DMS53 (cell line): ENCODE measurements at places on chromosomes 7 and 10.

- DNase-seq: no peak
Observed at GRCh38 chr10:16646181-16647059, 124.7 kb upstream of the C1QL3 start.

DNA sequence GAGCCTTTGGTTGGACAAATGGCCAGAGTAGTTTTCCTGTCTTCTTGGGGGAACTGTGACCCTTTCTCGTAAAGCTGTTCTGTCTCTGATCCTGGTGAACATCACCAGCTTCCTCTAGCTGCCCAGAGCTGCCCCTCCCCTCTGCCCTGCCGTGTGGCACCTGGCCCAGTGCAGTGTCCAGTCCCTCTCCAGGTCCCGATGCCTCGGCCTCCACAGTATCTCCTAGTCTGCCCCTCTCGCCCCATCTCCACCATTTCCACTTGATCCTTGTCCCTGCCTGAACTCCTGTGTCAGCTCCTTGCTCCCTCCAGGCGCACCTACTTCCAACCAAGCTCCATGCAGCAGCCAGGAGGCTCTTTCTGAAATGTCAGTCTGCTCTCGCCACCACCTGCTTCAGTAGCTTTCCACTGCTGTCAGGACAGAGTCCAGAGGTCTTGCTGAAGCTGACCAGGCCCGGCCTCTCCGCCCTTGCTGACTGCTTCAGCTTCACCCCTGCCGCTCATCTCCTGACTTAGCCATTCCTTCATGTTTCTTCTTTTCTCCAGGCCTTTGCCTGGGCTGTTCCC is 133.6 kb downstream of the GRK5 start:
- DNase-seq: no peak

GRCh38 chr7:158236400-158236799 is 351.2 kb downstream of the PTPRN2 start:
- no peak for DNase-seq

- DNase-seq: peak; percentile 47
Observed at GRCh38 chr10:69936091-69936490, 116.6 kb upstream of the MACROH2A2 start.

- no peak for DNase-seq
Observed at GRCh38 chr7:91067242-91067641, 197.0 kb upstream of the FZD1 start.

- no peak for DNase-seq
Observed at GRCh38 chr7:116229366-116229765, 19.0 kb downstream of the TES start.

GRCh38 chr10:19952224-19953010 is 136.2 kb downstream of the PLXDC2 start:
- no peak for DNase-seq

GRCh38 chr10:82409671-82410070 is 534.7 kb downstream of the NRG3 start:
- no peak for DNase-seq

- DNase-seq: no peak
Observed at GRCh38 chr7:159097661-159098423, 46.8 kb downstream of the VIPR2 start.

DNA sequence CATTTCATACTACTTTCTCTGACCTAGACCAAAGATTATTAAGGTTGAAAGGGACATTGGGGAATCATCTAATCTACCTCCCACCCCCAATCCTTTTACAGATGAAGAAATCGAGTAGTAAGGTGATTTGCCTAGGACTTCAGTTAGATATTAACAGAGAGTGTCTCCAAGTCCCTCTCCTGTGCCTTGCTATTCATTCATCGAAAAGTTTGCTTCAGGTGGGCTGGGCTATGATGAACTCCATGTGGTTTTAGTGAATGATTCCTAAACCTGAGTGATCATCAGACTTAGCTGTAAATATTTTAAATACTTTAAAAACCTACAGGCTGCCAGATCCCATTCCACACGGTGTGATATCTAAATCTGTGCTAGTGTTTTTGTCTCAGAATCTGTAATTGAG is 259.4 kb upstream of the SORCS1 start:
- DNase-seq: no peak

GRCh38 chr7:43572516-43573049 is 10.3 kb upstream of the STK17A start:
- DNase-seq: peak; percentile 20

DNA sequence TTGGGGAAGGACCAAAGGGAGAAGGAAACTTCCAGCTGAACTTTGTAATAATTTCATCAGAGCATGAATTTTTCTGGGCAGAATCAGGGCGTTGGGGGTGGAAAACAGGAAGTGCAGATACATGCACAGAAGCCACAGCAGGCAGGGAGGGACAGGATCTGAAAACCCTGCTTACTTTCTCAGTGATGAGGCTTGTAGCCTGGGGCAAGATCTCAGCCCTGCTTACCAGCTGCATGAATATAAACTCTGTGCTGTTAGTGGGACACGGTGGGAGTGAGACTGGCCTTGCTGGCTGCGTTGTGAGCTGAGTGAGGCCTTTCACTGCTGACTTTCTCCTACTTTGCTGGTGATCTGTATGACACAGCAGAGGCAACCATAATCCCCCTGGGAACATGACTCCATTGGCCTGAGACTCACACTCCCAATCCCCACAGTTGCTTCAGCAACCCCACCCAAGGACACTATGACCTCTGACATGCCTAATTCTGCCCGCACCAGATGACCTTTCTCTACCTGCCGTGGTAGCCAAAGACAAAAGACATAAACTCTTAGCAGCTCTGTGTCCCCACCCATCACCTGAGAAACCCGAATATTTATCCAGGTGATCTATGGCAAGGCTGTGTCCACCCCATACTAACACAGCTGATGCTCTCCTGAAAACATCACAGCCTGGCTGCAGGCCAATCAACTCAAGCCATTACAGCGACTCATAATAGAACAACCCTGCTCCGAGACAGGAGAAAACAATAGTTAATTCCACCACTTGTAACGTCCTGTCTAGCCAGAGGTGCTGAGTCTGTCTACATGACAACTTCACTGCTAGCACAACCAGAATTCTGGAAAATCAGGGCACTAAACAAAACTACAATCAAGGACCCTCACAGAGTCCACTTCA is 190.7 kb upstream of the CHRM2 start:
- DNase-seq: no peak

DNA sequence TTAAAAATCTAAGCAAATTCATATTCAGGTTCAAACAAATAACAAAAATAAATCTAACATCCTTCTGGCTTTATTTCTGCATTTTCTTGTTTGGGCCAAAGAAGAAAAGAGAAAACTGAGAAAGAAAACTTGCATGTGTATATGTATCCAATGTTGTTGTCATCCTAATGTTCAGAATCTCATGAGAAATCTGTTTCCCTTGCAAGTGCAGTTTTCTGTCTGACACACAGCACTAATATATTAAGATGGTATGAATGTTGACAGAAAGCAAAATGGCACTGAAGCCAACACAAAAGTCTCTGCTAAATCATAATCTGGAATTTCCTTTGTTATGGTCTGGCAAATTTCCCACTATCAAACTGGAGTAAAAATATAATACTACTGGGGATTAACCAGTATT is 235.9 kb downstream of the HGF start:
- DNase-seq: no peak

DNA sequence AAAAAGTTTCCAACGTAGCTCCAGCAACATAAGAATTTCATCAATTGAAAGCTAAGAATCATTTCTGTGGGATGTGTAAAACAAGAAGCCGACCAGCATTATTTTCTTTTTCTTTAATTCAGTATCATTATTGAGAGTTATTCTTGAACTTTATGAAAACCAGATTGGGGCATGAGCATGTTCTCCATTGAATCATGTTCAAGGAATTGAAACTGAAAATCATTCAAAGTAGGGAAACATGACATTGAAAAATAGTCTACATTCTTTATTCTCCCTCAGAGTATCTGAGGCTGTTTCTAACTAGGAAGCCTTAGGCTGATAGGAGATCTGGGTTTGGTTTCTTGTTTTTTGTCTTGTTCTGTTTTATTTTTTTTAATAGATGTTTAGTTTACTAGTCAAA is 253.7 kb downstream of the DYNC1I1 start:
- DNase-seq: no peak

DNA sequence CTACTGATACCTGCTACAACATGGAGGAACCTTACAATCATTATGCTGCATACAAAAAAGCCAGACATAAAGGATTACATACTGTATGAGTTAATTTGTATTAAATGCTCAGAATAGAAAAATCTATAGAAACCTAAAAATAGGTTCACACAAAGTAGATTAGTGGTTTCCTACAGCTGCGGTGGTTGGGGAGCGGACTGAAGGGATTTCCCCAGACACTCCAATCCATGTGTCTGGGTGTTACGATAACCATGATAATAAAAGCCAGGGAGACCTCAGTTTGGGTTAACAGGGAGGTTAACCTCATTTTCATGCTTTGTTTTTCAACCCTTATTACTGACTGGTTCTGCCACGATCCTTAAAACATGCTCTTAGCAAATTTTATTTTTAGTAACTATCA is 355.9 kb downstream of the KCNMA1 start:
- DNase-seq: no peak

- no peak for DNase-seq
Observed at GRCh38 chr10:124672181-124672638, 72.0 kb downstream of the FAM53B start.

DNA sequence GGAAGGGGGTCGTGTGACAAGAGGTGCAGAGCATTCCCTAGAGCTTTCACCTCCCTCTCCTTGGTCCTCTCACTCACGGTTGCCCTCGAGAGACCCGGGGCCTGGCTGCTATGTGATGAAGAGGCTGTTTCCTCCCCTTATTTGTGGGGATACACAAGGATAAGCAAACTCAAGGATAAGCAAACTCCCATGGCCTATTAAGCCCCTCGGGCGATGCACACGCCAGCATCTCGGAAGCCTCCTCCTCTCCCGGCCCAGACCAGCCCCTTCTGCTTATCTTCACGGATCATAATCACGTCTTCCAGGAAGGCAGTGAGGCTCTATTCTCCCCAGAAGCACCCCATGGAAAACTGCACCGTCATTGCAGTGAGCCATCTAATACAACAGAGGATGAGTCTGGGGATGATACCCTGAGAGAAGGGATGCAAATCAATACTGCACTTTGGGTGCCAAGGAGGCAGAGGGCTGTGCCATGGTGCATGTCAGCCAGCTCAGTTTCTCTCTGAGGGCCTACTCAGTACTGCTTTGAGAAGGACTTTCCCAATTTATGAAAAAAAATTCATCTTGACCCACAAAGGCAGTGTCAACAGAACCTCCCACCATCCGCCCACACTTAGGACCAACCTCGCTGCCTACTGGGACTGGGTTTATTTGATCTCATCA is 22.2 kb downstream of the TMEM273 start:
- no peak for DNase-seq

GRCh38 chr10:49364747-49365146 is 31.1 kb downstream of the DRGX start:
- DNase-seq: no peak

DNA sequence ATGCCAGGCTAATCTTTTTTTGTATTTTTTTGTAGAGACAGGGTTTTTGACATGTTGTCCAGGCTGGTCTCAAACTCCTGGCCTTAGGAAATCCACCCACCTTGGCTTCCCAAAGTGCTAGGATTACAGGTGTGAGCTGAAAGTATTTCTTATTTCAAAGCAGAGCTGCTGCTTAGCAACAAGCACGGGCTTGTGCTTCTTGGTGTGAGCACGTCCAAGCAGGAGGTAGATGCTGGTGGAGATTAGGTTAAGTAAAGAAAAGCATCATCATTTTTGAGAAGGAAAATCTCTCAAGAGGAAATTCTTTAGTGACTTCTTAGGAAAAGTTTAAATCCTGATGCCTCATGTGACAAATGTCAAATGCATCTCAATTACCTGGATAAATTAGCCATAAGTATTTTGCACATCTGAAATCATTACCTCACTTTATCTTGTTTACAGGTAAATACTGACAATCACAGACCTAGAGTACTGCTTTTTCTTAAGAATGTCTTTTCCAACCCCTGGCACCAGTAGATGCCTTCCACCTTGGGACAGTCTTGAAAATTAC is 431.8 kb upstream of the FZD8 start:
- no peak for DNase-seq

- no peak for DNase-seq
Observed at GRCh38 chr7:108375668-108376067, 80.6 kb downstream of the NRCAM start.

- DNase-seq: no peak
Observed at GRCh38 chr10:59700709-59701108, 8.9 kb downstream of the SLC16A9 start.

- no peak for DNase-seq
Observed at GRCh38 chr7:110291430-110291829, 799.5 kb upstream of the LRRN3 start.

DNA sequence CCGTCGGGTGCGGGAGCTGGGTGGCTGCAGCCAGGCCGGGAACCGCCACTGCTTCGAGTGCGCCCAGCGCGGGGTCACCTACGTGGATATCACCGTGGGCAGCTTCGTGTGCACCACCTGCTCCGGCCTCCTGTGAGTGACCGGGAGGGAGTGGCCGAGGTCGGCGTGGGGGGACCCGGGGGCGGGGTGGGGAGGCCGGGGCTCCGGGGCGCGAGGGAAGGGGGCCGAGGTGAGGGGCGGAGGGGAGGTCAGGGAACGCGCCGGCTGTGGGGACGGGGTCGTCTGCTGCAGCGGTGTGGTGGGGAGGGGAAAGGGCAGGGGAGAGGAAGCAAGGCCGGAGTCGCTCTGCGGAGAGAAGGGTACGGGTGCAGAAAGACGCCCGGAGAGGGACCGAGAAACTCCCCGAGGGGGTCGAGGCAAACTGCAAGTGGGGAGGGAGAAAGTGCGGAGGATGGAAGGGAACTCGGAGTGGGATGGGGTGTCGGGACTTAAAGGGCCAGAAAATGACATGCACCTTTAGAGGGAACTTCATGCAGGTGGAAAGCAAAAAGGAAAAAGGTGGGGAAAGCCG is 518 bp downstream of the AGFG2 start:
- DNase-seq: peak; percentile 51

- no peak for DNase-seq
Observed at GRCh38 chr7:31123726-31124125, 71.6 kb downstream of the ADCYAP1R1 start.

DNA sequence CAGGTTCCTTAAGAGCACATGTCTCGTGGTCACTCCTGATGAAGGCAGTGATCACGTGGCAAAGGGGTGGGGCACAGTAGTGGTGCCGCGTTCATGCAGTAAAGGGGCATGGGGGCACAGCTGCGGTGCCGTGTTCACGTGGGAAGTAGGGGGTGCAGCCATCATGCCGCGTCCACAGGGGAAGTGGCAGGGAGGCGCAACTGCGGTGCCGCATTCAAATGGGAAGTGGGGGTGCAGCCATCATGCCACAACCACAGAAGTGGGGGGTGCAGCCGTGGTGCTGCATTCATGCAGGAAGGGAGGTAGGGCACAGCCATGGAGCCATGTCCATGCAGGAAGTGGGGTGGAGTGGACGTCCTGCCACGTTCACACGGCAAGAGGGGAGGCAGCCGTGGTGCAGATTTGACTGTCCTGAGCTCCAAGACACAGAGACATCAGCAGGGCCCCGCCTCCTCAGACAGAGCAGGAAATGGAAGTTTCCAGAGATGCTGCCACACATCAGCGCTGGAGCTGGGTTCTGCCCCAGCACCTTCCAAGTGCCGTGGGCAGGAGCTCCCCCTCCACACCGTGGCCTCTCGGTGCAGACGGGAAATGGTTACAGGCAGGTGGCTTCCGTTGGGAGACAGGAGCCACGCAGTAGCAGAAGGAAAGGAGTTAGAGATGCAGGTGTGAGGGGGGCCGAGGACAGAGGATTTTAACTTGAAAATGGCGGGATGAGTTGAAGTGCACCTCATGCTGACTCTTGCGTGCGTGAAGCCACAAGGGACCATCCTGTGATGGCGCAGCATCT is 95.0 kb upstream of the DDC start:
- DNase-seq: no peak
